ENCODE measurements at places on chromosomes 11 and 22.

GRCh38 chr22:41668971-41669911 is 19.4 kb downstream of the SNU13 start:
- DNase-seq = no peak

GRCh38 chr11:124943254-124943616 is 7.4 kb upstream of the HEPACAM start:
- DNase-seq = no peak

GRCh38 chr11:19455731-19456130 is 215.0 kb upstream of the E2F8 start:
- DNase-seq = no peak

DNA sequence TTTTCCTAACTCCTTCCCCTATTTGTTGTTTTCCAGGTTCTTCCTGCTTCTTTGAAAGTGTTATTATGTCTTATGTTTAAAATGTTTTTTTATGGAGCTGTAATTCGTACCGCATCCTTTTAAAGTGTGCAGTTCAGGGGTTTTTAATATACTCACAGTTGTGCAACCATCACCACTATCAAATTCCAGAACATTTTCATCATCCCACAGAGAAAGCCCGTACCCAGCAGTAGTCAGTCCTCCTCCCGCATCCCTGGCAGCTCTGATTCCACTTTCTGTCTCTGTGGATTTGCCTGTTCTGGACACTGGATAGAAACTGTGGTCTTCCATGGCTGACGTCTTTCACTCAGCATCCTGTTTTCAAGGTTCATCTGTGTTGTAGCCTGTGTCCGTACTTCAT is 73.7 kb downstream of the JAM3 start:
- DNase-seq = no peak

DNA sequence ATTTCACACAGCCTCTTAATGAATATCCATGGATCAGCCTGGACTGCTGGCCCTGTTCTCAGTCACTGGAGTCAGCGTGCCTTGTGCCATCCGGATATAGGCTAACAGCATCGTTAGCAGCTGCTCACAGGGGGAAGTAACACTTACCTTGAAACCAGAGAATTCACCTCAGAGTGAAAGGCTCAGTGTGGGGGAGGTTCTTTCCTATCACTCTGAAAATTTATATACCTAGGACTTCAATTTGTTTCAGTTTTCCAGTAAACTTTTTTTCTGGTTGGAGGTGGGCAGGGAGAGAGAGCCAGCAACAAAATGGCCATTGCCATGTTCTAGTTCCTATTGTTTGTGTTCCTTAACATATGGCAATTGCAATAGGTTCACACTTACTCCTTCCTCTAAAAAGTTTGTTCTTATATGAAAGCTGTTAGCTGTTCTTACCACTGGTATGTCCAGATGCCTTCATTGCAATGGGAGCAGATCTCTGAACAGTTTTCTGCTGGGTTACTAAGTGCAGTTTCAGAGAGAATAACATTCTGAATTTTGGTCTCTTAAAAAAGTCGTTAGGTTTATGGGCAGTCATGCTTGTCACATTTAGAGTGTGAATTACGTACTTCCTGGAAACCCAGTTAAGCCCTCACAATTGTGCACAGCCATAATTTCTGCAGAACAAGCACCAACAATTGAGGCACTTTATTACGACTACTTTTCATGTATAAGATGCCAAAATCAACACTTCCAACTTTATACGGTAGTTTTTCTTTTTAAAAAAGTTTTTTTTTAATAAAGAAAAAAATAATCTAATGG is 247.6 kb downstream of the CADM1 start:
- no peak for DNase-seq

DNA sequence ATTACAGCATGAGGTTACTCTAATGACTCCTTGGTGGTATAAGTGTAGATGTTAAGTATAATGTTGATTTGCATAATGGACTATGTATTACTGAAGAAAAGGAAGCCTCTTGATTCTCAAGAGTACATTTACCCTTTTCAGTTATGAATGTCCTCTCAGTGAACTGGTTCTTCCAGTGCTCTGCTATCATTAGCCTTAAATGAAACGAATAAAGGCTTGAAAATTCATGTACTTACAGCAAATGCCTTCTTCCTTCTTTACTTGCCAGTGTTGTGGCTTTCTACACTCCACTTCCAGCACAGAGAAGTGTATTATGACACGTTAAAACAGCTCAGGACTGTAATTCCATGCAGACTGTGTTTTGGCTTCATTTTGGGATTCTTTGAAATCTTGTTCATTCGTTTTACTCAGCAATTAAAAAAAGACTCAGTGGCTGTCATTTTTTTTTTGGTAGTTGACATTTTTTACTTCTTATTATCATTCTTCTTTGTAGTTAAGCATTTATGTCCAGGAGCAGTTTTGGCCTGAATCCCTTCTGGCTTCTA is 96.9 kb downstream of the MTMR3 start:
- DNase-seq = no peak

GRCh38 chr11:13942971-13943381 is 19.5 kb upstream of the SPON1 start:
- no peak for DNase-seq

DNA sequence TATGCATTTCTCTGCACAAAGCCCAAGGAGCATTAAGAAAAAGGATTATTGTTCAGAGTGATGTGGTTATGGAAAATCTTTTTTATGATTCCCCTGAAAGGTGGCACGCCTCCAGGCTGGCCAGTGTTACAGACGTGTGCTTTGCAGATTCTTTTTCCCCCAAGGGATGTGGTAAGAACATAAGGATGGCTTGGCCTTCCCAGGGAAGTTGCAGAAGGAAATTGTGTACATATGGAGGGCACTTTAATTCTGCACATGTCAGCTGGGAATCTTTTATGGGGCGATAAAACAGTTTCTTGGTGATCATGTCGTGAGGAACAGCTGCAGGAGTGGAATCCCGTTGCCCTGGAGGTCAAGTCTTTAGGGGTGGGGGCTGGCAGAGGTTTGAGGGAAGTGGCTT is 9.7 kb downstream of the SMARCB1 start:
- DNase-seq = no peak

GRCh38 chr22:46001426-46002106 is 24.6 kb upstream of the WNT7B start:
- no peak for DNase-seq

- no peak for DNase-seq
Measured at GRCh38 chr11:69569306-69570200, 71.4 kb upstream of the CCND1 start.

GRCh38 chr11:114959953-114960505 is 281.7 kb downstream of the NXPE2 start:
- DNase-seq = no peak

DNA sequence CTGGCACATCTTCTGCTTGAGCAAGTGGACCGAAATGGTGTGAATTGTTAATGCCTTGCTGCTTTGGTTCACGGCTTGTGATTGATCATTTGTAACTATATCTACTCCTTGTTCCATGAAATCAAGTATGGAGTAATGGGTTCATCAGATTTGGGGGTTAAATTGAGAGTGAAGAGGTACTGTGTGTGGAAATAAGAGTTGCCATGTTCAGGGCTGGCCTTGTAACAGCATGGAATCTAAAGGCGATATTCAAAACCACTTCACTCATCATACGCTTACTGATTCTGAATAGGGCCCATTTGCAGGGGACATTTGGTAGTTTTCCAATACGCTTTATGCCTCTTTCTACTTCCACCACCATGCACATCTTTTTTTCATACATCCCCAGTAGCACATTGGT is 122.2 kb downstream of the DCDC1 start:
- DNase-seq = no peak

DNA sequence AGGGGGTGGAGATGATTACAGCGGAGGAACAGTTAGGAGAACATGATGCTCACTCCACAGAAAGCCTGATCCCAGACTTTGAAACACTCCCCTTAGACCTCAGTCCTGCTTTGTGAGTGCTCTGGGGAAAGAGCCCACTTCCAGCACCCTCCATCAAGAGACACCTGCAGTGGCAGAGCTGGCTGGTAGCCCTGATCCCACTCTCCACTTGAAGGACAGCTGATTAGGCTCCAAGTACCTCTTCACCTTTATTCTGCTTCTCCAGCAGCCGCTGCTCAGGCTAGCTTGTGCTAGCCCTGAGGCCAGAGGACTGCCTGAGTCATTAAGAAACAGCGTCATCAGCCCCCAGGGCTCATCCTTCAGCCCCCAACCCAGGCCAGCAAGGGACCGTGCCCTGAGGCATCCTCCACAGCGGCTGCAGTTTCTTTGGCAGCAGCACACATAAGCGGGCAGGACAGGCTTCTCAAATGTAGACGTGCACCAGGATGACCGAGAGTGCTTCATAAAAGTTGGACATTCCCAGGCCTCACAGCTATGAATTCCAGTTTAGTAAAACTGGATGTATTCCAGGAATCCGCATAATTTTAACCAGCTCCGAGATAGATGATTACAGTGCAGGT is 146.0 kb upstream of the TBCEL start:
- no peak for DNase-seq

DNA sequence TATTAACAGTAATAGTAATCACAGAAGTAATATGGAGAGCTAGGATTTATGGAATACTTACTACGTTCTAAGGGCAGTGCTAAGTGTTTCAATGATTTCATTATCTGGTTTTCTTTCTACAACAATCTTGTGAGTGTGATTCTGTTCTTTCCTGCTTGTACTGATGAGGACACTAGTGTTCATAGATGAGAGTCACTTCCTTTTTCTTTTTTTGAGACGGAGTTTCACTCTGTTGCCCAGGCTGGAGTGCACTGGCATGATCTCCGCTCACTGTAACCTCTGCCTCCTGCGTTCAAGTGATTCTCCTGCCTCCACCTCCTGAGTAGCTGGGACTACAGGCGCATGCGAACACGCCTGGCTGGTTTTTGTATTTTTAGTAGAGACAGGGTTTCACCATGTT is 81.4 kb downstream of the DBX1 start:
- DNase-seq = no peak

DNA sequence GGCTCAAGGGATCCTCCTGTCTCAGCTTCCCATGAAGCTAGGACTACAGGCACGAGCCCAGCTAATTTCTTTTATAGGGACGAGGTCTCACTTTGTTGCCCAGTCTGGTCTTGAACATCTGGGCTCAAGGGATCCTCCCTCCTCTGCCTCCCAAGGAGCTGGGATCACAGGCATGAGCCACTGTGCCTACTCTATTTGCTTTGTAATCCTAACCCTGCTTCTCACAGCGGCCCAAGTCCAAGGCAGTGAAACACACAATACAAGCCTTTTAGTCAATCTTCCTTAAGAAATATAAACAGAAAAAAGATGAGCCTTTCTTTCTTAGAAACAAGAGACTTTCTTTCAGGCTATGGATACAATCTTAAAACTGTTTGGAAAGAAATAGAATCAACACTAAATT is 115.2 kb upstream of the SORL1-AS1 start:
- no peak for DNase-seq

DNA sequence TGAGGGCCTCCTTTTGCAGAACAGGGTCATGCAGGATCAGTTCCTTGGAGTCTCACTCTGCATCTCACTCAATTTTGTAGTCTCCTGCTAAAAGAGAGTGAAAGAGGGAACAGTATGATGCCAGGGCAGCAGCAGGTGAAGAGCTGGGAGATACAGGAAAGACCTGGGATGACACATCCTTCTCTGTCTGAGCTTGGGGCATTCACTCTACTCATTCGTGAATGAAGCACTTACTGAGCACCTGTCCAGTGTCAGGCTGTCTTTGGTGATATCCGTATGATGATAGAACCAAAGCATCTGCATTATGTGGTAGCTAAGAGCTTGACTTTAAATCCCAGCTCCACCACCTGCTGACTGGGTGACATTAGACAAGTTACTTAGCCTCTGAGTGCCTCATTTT is 14.4 kb downstream of the SREBF2 start:
- no peak for DNase-seq

DNA sequence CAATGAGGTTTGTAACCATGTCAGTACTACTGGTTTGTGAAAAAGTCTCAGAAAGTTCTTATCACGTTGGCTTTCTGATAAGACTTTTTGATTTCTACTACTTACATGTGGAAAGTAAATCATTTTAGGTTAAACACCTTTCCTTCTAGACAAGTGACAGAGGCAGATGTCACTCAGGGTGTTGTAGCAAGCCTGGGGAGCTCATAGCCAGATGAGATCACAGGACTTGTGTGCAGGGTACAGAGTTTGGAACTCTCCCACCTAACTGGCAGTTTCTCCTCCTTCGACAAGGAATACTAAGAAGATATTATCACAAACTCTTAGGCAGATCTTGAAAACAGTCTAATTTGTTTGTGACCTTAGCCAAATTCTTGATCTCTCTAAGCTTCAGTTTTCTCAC is 49.4 kb upstream of the PICALM start:
- DNase-seq = no peak

DNA sequence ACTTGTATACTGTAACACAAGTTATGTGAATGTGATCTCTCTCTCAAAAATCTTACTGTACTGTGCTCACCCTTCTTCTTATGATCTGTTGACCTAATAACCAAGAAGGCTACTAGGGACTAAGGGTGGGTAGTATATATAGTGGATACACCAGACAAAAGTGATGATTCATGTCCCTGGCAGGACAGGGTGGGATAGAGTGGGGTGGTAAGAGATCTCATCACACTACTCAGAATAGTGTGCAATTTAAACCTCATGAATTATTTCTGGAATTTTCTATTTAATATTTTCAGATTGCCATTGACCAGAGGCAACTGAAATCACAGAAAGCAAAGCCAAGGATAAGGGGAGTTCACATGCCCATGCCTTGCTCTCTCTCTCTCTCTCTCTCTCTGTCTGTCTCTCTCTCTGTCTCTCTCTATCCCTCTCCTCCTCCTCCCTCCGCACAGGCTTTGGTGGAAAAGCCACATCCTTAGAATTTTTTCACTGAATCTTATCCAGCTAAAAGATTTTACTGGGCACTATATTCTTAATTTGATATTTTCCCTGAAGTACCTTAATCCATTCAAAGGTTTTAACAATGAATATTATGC is 12.0 kb upstream of the STK33 start:
- DNase-seq = no peak

GRCh38 chr11:55795256-55795655 is at the start of gene OR5D14:
TSS of gene OR5D14 (plus strand) at chr11:55795556. CDS start at chr11:55795556, 0 bp downstream.
- no peak for DNase-seq

Measured in CMK (cell line).